ENCODE measurements at places on chromosomes 2 and 18.

DNA sequence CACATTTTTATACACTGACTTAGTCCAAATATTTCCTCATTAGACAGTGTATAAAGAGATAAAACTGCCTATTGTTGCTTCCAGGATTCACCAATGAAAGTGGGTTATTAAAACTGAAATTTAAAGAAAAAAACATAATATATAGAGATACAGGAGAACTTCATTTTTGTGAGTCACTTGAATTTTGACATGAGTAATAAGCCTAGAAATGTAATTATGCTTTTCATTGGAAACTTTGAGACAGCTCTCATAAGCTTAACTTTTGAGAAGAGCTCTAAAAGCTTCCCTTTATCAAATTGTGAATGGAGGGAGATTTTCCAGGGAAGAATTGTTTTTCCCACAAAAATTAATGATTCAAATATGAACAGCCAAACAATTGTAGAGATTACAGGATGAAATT is 14.1 kb downstream of the DYNC2LI1 start:
- DNase-seq, result no peak

- DNase-seq, result no peak
These were observed 123.8 kb downstream of the KCTD1 start for GRCh38 chr18:26424428-26425147.

- no peak for DNase-seq
These were observed 322.7 kb upstream of the SOX11 start for GRCh38 chr2:5369510-5369909.

- no peak for DNase-seq
These were observed 482.7 kb downstream of the RIT2 start for GRCh38 chr18:42632801-42633200.

DNA sequence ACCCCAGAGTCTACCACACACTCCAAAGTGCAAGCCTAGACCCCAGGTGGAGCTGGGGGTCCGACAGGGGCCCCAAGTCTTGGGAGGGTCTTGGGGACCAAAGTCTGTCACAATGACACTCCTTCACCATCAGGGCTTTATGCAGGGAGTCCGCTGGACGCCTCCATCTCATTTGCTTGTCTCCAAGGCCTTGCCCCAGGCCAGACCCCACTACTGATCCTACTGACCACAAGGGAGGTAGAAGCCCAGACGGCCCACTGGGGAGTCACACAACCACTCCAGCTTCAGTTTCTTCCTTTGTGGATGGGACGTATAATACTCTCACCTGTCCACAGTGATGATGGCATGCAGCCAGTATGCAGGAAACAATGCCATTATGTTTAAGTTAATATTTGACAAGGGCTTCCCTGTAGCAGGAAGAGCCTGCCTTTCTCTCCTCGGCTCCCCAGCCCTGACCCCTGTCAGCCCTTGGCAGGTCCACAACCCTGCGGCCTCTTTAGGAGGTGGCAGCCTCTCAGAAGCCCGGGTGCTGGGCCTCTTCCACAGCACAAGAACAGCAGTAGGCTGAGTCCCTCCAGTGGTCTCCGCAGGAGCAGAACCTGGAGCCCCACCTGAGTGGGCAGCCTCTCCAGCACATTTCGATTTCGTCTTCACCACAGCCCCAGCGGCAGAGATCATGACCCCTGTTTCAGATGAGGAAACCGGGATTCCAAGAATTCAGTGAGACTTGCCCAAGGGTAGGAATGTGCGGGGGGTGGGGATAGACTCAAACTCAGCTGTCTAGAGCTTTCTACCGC is 6.5 kb downstream of the BIN1 start:
- DNase-seq, result no peak

DNA sequence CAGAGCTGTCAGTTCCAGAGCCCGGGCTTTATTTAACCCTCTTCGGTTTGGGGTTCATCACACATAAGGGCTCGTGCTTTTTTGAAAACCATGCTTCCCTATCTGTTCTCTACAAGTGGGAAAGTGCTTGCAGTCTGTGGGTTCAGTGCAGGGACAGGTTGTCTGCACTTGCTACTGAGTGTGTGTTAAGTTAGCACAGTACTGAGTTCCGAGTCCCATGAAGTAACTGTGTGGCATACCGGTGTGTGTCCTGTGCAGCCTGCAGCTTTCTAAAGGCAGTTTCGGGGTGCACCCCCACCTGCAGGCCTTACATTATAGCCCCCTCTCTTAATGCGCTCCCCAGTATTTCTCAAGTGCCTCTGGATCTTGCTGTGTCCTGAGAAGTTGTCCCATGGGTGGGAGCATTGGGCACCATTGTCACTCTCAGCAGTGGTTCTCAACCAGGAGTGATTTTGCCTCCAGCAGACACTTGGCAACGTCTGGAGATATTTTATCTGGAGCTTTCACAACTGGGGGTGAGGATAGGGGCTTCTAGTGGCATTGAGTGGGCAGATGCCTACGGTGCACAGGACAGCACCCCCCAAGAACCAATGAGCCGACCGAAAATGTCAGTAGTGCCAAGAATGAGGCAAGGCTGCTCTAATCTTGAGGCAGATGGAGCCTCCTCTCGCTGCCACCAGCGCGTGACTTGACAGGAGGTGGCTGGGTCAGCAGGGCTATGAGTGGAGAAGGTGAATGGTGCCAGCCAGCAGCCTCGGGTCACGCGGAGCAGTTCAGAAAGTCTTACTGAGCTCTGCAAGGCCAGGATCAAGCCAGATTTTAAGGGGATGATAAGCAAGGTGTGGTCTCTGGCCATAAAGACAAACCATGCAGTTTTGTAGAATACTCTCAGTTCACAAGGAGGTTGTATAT is 152.2 kb downstream of the SMAD7 start:
- no peak for DNase-seq

Data from 8988T (cell line).